ENCODE measurements at places on chromosomes 6 and 20.

DNA sequence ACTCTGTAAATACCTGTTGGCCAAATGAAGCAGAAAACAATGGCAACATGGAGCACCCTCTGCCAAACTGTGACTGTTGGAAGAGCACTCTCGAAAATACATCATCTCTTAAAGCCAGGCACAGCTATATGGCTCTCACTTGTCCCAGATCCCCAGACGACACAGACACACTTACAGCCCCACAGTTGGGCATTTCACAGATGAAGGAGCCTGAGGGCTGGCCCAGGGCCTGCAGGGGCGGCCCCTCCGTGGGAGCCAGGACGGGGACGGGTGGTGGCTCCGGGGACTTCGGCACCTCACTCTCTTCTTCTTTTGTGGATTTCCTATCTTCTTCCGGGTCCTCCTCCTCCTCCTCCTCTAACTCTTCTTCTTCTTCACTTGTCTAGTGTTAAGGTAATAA lies 18.4 kb upstream of the MRPS10 start:
- DNase-seq: no peak

- peak; percentile 21 for DNase-seq
Measured at GRCh38 chr6:159229651-159230051, 60.5 kb downstream of the FNDC1 start.

- DNase-seq: no peak
Measured at GRCh38 chr20:10541668-10542411, 106.7 kb downstream of the SLX4IP start.

GRCh38 chr6:125807293-125807692 lies 16.5 kb downstream of the NCOA7 start:
- no peak for DNase-seq

DNA sequence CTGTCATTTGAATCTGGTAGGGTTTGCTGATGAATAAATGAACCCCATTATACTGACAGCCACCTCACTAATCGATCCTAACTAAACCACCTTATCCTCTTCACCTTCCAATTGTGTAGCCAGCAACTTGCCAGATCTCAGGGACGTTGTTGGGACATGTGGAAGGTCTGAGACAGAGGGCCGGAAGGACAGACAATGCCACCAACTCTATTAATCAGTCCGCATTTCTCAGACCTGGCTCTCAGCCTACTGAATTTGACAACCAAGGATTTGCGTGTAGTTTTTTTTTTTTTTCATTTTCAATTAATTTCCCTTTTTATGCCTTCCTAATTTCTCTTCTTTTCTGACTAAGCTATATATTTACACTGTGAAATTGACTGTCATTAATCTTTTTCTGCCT lies 122.5 kb downstream of the CARMIL1 start:
- no peak for DNase-seq

Data from NCI-H446 (cell line).